ENCODE measurements at places on chromosomes 5 and 9.
A peak's percentile ranks its signal among the peaks of the same experiment; 100 is the strongest.

GRCh38 chr5:6118691-6119090, 259.7 kb downstream of the MED10 start:
- no peak for DNase-seq

- DNase-seq: no peak
Observed at GRCh38 chr9:131593936-131594665, 48.8 kb downstream of the PRRT1B start.

GRCh38 chr9:35757226-35757891, 3.3 kb upstream of the MSMP start:
- DNase-seq: no peak

- DNase-seq: no peak
Observed at GRCh38 chr9:97895211-97895610, 27.1 kb downstream of the TRMO start.

DNA sequence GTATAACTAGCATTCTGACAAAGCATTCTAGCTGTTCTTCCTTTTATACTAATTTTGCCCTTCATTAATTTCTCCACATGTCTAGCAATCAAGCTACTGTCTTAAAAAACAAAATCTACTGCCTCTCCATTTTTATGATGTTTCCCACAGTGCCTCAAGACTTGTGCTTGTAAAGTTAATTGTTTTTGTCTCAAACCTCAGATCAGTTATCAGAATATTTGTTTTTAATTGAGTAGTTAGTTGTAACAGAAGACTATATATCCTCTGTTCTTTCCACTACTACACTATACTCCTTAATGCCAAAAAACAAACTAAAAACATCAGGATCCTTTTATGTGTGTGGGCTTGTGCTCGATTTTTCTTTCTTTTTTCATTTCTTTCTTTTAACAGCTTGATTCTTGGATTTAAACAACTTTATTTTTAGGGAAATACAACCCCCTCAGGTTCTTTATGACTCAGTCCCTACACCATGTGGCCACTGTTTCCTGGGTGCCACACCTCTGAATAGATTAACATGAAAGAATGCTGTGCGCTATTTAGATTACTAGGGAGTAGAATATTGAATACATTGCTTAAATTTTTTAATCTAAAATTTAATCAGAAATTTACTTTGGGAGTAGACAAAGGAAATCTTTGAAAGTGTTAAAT, 1.2 kb downstream of the ASPN start:
- DNase-seq: peak; percentile 16

DNA sequence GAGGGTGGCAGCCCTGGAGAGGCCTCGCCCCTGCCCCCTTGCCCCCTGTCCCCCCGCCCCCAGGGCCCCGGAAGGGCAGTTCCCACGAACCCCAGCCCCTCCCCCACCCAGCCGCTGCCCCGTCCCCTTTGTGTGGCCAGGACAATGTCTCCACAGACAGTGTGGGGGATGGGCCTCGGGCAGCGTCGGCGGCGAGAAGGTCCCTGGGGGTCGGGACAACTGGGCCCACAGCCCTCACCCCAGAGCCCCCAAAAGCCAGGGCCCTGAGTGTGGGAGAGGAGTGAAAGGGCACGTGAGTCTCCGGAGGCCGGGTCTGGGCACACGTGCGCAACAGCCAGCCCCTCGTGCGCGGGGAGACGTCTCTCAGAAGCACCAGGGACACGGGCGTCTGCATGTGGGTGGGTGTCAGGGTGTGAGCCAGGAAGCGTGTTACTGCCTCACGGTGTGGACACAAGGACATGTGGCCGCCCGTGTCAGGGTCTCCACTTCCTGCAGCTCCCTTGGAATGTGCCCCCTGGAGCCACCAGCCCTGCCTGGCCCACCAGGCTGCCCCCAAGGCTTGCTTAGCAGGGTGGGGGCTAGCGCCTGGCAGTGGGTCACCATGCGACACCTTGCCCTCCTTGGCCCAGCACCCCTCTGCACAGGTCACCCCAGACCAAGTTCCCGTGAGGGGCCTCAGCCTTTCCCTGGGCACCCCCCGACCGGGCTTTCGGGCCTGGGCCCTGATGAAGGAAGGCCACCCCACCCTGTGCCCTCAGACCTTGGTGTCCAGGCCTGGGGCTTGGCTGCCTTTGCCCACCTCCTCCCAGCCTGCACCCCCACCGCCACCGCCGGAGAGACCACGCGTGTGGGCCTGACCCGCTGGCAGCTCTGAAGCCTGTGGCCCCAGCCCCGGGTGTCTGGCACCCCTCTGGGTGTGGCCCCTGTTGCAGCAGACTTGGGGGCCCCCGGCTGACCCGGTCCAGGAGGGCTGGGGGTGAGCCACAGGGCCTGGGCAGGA, 12.8 kb upstream of the NRARP start:
- no peak for DNase-seq

DNA sequence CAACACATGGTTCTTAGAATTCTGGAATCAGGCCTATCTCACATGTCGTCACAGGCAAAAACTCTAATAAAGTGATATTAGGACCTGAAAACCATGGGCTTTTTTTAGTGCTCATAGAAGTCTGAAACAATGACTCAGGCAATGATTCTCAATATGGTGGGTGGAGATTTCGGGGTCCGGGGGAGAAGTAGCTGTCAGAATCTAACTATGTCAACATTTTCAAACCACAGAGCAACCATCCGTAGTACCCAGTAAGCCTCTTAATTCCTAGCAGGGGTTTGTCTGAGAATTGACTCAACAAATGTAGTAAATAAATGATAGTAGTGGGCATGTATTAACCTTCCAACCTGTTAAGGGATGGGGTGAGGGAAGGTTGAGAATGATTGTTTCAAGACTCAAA, 2.6 kb downstream of the AMACR start:
- no peak for DNase-seq

DNA sequence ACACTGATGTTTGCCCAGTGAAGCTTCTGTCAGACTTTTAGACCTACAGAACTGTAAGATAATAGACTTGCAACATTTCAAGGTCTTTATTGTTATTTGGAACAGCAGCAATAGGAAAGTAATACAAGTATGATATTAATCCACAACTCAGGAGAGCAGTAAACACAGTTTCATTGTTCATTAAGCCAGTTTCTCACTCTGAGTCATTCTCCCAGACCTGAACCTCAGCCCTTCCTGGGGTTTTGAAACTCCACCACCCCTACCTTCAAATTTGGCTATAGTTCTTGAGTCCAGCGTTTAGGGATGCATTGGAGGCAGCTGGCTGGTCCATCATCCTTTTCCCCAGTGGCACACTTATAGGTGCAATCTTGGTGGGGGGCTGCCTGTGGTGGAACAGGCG, 203.2 kb downstream of the RAB3C start:
- no peak for DNase-seq

DNA sequence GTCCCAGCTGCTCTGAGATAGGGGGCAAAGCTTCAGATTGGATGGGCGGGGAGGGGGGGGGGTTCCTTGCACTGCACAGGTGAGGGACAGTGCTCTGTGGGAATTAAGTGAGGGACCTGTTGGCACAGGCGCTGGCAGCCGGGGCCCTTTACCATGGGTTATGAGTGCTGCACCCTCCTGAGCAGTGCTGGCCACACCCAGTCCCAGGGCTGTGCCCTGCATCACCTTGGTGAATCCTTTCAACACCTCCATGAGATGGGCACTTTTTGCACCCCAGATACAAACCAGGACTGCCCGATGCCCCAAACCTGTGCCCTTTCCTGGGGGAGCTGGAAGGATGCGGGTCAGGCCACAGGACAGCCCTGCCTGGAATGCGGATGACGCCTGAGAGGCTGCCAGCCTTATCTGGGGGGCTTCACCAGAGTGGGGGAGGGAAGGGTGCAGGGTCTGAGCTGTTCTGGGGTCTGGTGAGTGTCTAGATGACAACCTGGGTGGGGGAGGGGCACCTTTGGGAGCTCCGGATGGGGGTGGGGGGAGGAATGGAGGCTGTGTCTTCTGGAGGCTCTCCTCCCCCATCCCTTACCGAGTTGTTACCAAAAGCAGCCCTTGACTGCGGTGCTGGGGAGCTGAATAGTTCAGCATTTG, 5.2 kb downstream of the CRB2 start:
- no peak for DNase-seq

GRCh38 chr5:175823731-175824525, 47.5 kb upstream of the CPLX2 start:
- no peak for DNase-seq

DNA sequence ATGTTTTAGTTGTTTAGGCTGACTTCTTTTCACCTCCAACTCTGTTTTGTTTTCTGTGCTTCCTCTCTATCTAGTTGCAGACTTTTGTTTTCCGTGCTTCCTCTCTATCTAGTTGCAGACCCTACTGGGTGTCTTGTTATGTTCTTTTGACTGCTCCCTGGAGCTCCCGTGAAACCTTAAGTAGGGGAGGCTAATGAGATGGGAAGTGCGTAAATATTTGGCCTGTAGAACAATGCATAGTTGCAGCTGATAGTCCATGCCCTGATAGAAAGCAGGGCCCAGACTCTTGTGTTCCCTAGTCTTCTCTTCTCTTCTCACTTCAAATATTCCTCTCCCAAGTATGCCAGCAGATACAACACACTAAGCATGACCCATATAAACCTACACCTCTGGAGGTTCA, 757.0 kb downstream of the BRINP1 start:
- no peak for DNase-seq

GRCh38 chr9:73141282-73141681, 10.4 kb upstream of the ANXA1 start:
- no peak for DNase-seq

GRCh38 chr9:116160676-116161571, 7.3 kb downstream of the PAPPA start:
- peak; percentile 33 for DNase-seq

- DNase-seq: no peak
Observed at GRCh38 chr5:140524003-140524402, 23.5 kb upstream of the EIF4EBP3 start.

GRCh38 chr5:148381906-148382305, 1.9 kb upstream of the FBXO38 start:
- no peak for DNase-seq

GRCh38 chr5:137312011-137312410, 187.1 kb downstream of the SPOCK1 start:
- DNase-seq: no peak

DNA sequence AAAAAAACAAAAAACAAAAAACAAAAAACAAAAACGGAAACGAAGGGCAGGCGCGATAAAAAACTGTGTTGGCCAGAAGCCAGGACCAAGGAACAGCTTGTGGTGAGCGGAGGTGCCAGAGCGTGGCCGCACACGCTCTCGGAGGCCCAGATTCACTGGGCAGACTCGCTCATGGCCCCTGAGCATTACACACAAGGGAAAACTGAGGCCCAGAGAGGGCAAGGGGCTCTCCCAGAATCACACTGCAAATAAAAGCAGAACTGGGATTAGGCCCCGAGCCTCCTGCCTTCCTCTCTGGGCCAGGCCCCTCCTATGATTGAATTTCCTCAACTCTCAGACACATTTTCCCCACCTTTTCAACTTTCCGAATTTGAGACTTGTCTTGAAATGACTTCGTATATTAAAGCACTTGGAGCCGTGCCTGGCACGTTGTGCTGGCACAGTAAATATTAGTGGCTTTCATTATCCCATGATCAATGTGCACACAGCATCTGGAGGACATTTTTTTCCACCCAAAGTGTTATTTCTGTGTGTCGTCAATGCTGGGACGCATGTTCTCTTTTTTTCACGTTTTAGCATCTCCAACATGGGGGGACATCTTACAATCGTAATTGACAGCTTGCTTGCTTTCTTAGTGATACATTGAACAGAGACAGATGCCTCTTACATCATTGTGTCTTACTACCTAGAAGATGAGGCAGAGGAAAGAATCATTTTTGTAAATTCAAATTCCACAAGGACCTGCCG, 7.4 kb downstream of the FIBCD1 start:
- no peak for DNase-seq

DNA sequence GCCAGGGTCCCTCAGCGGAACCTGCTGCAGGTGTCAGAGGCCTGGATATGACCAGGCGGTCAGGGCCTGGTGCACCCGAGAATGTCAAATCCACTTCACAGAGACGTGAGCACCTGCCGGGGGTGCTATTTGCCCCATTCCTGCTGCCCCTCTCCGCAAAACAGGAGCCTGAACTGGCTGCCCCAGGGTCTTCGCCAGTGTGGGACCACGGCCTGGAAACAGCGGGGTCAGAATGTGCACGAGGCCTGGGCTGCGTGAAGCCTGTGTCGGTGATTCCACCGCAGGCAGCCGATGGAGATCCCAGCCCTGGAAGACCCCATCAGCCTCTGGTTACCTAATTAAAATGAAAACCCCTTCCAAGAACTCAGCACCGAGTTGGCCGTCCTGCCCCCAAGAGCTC, 41.2 kb upstream of the TMEM250 start:
- no peak for DNase-seq

DNA sequence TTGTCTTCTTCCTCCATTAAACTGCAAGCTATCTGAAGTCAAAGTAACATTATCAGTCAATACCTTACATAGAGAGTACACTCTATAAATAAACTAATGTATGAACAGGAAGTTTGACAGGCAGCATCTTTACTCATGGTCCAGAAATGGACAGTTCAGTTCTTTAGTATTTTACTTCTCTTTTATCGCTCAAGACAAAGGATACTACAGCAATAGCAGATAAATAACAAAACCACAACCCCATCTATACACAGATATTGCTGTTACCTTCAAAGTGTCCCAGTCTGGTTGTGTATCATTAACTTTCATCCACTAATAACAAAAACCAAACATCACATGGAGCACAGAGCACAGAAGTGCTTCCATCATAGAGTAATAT, 46.4 kb downstream of the SEMA5A start:
- DNase-seq: no peak

DNA sequence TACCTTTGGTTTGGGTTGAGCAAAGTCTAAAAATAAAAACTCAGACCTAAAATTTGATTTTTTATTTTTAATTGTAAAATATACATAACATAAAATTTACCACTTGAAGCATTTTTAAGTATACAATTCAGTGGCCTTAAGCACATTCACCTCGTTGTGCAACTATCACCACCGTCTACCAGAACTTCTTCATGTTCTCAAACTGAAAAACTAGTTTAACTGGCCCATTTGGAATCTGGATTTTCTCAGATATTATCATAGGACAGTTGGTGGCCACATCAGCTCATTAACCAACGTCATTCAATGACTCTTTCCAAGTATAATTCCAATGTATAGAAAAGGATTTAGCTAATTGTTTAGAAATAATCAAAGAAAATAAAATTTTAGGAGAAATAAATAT, 319.3 kb downstream of the TLE1 start:
- no peak for DNase-seq

- peak; percentile 95 for DNase-seq
Observed at GRCh38 chr5:168931638-168932345, 352.6 kb upstream of the PANK3 start.

- peak; percentile 81 for DNase-seq
Observed at GRCh38 chr5:76690704-76691466, 25.0 kb upstream of the F2R start.

GRCh38 chr5:154197801-154198491, 7.4 kb downstream of the GALNT10 start:
- DNase-seq: peak; percentile 68

DNA sequence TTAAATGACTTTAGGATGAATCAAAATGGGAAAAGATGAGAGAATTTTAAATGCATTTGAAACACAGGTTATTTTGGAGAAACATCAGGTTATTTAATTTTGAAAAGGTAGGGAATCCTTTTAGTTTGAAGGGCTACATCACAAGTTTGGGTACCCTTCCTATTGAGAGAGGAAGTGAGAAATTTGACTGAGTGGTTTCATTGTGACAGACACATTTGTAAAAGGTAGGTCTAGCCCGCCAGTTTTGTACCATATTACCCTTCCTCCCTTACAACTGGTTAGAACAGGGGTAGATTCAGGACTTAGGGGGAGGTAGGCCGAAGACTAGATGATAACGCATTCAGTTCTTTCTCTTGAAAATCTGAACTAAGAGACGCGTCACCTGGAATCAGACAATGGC, 464.2 kb downstream of the EBF1 start:
- DNase-seq: no peak

GRCh38 chr9:125442452-125442851, 180.8 kb downstream of the GAPVD1 start:
- no peak for DNase-seq

Data from fibroblast of mammary gland (primary cell).